Activated CD4-positive, alpha-beta T cell treated with anti-CD3 and anti-CD28 coated beads for 4 hours (primary cell): ENCODE measurements at places on chromosomes 12 and 14.

GRCh38 chr12:24584032-24584675, 364.7 kb downstream of the BCAT1 start:
- no peak for DNase-seq

- DNase-seq = no peak
These were observed 11.0 kb downstream of the CBLN3 start for GRCh38 chr14:24418492-24418873.

DNA sequence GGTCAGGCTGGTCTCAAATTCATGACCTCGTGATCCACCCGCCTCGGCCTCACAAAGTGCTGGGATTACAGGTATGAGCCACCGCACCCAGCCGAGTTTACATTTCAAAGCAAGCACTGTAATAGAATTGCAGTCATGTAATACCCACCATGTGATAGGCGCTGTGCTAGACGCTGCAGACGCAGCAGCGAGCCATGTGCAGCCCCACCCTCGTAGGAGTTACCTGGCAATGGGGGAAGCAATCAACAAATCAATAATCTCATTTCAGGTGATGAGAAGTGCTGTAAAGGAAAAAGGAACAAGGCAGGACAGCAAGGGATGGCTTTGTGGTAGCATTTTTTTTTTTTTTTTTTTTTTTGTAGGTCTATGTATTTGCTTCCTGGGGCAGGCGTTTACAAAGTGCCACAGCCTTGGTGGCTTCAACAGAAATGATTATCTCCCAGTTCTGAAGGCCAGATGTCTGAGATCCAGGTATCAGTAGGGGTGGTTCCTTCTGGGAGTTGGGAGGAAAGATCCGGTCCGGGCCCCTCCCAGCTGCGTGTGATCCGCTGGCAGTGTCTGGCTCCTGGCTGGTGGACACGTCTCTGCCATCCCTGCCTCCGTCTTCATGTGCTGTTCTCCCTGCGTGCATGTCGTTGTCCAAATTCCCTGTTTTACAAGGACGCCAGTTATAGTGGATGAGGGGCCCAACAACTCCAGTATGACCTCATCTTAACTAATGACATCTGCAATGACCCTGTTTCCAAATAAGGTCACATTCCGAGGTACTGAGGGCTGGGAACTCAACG, 72.8 kb downstream of the TNFAIP2 start:
- no peak for DNase-seq

- DNase-seq = no peak
These were observed 293.9 kb upstream of the PRKD1 start for GRCh38 chr14:30221546-30221945.

GRCh38 chr14:73633116-73634010, 11.4 kb upstream of the DNAL1 start:
- DNase-seq = peak; percentile 53

DNA sequence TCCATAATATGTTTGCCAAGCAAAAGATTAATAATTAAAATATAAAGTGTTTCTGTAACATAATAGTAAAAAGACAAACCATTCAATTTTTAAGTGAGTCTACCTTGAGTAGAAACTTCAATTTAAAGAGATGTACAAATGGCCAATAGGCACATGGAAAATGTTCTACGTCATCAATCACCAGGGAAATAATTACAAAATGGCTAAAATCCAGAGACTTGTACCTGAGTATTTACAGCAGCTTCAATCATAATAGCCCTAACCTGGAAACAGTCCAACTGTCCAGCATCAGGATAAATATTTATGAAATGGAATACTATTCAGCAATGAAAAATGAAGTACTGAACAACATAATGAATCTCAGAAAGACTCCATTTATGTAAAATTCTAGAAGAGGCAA, 95.5 kb upstream of the FAR2 start:
- no peak for DNase-seq

- no peak for DNase-seq
These were observed 2.8 kb upstream of the LTBP2 start for GRCh38 chr14:74614508-74615495.

- no peak for DNase-seq
These were observed 67.1 kb downstream of the DERA start for GRCh38 chr12:15977999-15978951.

GRCh38 chr12:84329938-84330337, 582.7 kb downstream of the SLC6A15 start:
- no peak for DNase-seq

DNA sequence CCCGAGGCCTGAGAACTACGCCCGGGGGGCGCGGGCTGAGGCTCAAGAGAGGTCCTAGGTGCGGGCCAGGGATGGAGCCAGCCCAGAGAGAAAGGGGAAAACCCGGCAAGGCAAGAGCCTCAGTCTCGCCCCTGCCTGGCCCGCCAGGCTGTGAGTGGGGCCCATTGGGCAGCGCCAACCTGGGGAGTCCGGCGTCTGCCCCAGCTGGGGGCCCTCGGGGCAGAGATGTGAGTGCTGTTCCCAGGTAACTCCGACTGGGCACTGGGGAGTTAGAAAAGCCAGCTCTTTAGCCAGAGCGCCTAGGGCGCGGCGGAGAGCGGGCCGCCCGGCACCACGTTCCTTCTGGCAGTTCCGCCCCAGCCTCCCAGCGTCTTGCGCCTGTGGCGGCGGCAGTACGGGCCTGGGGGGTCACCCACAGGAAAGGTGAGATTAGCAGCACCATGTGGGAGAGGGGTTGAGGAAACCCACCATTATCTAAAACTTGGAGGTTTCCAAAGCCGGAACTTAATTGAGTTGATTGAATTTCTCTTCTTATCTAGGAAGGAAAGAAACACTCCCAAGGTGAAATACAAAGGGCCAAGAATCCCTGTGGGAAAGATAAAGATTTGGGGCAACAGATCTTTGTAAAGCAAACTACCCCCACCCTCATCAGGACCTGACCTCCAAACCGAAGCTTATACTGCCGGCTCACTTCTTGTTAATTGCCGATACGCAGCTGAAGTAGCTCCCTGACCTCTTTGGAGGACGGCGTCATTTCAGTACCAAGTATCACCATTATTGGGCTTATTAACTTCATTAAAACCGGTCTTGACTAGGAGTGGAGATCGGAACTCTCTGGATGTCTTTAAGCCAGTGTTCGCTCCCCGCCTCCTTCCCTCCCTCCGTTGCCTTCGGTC, 11.6 kb downstream of the OTX2 start:
- DNase-seq = no peak

DNA sequence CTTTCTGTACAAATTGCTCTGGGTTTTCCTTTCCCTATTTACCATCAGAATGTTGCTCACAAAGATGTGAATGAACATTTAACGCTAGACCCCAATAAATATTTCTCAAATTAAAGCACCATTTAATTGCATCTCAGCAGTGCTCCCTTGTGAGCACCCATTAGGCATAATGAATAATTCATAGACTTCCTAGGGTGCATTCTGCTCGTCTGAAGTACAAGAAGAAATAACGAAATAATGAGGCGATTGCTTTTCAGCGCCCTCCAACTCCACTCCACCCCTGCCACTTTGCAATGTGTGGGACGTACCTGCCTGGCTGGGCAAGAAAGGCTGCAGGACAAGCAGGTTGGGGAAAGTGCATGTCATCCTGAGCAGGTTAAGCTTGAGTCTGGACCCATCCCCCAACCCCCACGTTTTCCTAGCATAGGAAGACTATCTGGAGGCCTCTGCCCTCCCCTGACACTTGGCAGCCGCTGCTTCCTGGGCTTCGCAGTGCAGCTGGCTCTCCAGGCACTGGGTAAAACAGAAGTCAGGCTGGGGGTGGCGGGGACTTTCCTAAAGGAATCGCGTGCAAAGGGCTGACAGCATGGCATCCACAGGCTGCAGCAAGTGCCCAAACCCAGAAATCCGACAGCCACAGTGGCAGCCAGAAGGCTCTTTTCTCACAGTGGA, 253.7 kb downstream of the DUSP6 start:
- DNase-seq = no peak

DNA sequence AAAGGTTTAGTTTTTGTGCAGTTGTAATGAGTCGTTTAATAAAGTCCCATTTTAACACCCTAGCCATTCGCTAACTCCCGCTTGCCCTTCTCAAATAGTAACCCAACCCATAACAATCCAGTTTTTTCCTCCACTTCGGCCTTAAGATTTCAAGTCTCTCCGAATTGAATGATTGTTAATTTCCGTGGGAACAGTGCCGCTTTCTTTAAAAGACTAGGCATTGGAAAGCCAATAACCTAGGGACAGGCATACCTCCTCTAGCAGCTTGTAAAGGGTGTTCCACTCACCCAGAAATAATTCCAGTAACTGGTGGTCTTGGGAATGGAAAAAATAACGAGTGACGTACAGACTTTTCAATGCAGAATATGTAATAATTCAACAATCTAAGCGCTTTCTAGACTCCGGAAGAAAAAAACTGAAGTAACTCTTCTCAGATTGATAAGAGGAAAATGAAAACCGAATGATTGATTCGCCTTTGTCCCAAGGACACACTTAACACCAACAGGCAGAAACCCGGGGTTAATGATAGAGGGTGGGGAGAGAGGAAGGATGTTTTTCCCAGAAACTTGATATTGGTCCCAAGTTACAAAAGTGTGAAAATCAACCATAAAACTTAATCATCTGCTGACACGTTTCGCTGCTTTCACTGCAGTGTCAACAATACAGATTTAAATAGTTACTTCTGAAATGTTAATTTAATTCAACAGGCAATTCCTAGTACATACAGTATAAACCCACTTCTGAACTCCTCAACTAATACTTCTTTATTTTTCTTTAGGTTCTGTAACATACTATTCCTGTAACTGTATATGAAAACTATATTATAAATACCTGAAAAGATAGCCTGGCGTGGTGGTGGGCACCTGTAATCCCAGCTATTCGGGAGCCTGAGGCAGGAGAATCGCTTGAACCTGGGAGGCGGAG, 1.0 kb upstream of the SINHCAF start:
- no peak for DNase-seq

- DNase-seq = no peak
These were observed 106.4 kb downstream of the PRKD1 start for GRCh38 chr14:29821242-29821641.

DNA sequence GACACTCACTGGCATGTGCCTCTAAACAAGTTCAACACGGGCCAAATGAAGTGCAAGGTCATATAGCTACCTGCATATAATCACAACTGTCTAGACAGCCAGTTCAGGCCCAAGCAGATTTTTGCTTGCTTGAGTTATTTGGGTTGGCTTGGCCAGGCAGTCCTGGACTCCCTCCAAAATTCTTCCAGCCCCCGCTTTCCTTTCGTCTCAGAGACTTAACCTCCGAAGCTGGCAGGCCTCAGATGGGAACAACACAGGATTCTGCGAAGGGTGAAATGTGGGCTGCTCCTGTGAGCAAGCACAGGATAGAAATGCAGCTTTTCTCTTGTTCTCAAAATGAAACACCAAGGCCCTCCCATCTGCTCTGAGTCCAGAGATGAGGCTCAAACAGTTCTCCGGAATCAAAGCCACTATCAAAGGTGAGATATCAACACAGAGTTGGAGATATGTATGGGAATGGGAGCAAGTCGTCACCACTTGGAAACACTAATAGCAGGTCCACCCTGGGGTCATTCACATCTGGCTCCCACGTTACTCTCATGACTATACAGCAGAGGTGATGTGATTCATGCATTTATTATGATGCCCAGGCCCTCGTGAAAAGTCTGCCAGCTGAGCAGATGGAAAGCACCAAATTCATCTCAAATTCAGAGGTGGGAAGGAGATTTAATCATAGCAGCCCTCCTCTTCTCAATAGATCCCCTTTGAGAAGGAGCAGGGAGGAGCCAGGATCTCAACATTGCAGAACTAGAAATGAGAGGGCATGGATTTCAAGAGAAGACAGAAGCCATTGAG, 389.8 kb downstream of the NUAK1 start:
- no peak for DNase-seq

DNA sequence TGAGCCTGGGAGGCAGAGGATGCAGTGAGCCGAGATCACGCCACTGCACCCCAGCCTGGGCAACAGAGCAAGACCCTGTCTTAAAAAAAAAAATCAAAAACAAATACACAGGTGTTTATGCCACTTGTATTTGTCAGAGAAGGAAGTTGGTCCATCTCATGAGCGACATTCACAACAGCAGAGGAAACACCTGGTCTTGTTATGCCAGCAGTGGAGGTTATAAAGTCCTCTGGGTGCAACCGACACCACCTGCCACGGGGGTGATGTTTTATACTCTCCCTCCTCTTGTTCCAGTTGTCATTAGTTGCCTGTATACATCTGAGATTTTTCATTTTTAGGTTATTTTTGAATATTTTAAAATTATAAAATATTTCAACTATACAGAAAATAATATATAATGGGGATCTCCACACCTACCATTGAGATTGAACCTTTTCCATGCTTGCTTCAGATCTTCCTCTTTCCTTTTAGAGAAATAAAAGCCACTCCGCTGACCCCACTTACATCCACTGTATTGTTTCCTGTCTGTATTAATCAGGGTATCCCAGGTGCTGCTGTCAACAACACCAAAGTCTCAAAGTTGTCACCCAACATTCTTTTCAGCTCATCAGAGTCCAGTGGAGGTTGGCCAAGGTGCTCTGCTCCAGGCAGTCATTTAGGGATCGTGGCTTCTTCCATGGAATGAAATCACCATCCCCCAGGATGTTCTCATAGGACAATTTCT, 65.1 kb downstream of the RNFT2 start:
- DNase-seq = no peak

- no peak for DNase-seq
These were observed 228.5 kb downstream of the PTPRO start for GRCh38 chr12:15550793-15551192.

DNA sequence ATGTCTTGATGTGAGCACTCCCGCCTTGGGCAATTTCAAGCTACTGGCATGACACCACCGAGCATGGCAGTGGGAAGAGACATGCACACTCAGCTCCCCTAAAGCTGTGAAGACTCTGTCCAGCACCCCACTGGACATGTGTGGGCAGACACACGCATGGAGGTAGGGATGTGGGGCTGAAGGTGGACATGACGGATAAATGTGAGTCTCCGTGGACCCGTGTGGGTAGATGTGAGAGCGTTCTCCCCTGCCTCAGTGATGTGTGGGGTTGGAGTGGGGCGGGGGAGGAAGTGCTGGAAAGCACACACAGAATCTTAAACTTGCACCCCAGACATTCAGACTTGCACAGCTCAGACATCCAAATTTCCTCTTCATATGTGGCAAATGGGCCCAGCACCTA, 12.6 kb downstream of the SLC6A12 start:
- DNase-seq = no peak

- no peak for DNase-seq
These were observed 23.9 kb upstream of the IGF1 start for GRCh38 chr12:102504280-102504679.

- no peak for DNase-seq
These were observed 213.1 kb downstream of the TMEM121 start for GRCh38 chr14:105739331-105740102.

GRCh38 chr12:131133994-131134393, 180.3 kb downstream of the ADGRD1 start:
- DNase-seq = no peak

- DNase-seq = no peak
These were observed 352.4 kb downstream of the GALC start for GRCh38 chr14:87640553-87640952.

- DNase-seq = no peak
These were observed 1505.5 kb upstream of the TMEM132C start for GRCh38 chr12:126761420-126761819.

GRCh38 chr14:94407906-94408305, 19.5 kb upstream of the SERPINA1 start:
- no peak for DNase-seq
